MV-4-11 (cell line): ENCODE measurements at places on chromosomes 6 and 20.
A peak's percentile ranks its signal among the peaks of the same experiment; 100 is the strongest.

DNA sequence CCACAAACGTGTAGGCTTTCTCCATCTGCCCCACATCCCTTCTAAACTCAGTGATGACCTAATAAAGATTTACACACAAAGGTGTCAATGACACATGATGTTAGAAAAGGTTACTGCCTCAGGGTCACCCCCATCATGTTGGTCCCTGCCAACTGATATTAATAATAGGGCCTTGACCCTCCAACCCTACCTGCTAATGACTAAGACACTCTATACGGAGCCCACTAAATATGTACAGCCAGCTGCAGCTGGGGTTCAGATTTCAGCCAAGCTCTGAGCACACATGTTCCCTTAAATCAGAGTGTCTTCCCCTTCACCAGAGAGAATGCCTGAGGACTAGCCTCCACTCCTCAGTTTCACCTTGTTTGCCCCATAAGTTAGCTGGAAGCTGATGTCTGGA is 67.4 kb upstream of the SNRPB2 start:
- no peak for DNase-seq

DNA sequence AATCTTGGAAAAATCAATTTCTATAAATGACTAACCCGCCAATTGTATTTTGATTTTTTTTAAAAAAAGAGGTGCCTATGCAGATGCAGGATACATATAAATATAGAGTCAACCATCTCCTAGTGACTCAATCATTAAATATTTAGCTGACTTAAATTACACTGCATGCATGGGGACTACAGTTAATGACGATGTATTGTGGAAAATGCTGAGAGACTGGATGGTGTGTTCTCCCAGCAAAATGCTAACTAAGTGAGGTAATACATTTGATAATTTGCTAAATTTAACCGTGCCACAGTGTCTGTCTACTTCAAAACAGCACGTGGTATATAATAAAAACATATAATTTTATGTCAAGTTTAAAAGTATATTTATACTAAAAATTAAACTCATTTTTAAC is 341.6 kb downstream of the PRKN start:
- no peak for DNase-seq

- peak; percentile 33 for DNase-seq
These were observed 5.3 kb downstream of the ANKRD6 start for GRCh38 chr6:89438248-89438647.

DNA sequence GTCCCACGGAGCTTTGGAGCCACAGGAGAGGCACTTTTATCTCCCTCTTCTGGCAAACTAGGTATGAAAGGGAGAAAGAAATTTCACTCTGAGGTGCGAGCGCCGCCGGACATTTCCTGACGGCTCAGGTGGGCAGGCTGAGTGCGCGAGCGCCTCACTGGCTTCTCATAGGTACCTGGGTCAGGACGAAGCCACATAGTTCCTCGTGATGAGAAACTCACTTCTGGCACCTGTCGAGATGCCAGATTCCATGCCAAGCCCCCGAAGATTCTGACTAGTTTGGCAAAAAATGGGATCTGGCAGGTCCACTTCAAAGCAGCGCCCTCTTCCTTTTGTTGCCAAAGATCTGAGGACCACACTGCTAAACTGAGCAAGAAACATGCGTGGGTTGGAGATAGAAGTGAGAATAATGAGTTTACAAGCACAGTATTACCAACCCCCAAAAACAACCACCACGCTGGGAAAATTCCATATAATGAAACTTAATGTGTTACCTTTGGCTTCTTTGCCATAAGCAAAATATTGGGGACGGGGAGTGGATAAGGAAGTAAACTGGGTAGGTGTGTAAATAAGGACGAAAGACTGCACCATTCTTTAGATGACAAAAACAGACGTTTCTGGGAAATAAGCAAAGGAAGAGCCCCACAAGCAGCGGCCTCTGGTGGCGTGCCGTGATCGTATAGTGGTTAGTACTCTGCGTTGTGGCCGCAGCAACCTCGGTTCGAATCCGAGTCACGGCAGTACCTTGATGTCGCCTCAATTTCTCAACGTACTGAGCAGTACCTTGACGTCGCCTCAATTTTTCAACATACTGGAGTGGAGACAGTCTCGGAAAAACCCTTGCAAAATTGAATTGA is 89.8 kb upstream of the PRSS16 start:
- peak; percentile 76 for DNase-seq

- no peak for DNase-seq
These were observed 1.9 kb downstream of the CALHM5 start for GRCh38 chr6:116513224-116513875.

DNA sequence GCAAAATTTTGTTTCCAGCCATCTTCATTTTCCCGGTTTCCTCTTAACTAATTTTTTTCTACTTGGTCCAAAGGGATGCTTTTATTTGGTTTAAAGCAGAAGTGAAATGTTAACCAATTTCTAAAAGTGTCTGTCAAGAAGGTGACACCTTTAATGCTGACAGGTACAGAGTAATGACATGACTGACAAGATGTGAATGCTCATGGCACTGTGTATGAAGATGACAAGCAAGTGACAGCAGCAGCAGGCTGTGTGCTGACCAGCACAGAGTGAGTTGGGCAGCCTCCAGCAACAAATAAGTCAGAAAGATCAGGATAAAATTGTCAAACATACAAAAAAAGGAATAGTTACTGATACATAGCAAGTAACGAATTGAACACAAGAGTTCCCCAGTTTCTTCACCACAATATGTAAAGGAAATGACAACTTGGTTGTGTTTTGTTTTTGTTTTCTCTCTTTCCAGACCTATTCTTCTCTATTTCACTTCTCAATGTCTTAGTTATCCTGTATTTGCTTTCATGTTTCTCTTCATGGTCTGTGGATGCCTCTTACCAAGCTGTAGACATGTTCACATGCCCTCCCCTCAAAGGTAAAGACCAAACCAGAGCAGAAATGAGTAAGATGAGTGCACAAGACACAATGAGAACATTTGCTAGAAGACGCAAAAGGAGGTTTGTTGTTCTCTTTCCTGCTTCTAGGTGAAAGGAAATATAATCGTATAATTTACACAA is 174.9 kb downstream of the FRK start:
- no peak for DNase-seq

GRCh38 chr20:13723011-13723410 is 61.7 kb downstream of the ESF1 start:
- DNase-seq = peak; percentile 97

GRCh38 chr20:22512911-22513489 is 71.4 kb downstream of the FOXA2 start:
- no peak for DNase-seq

GRCh38 chr20:10924644-10925201 is 250.9 kb upstream of the JAG1 start:
- no peak for DNase-seq

DNA sequence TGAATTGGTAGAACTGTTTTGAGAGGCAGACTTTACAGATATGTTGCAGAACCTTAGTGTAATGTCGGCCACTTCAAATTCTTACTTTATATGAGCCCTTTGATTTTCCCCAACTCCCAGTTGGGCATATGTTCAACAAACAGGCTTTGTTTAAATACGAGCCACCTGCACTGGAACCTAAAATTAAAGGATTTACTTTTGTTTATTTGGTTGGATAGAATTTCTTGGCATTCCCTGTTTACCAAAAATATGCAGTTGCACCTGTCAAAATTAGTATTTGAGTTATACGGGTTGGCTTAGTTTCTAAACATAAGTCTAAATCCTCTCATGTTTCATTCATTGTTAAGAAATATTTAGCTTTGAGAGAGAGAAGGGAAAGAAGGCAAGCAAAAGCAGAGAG is 2.4 kb upstream of the GLYATL3 start:
- DNase-seq = no peak

DNA sequence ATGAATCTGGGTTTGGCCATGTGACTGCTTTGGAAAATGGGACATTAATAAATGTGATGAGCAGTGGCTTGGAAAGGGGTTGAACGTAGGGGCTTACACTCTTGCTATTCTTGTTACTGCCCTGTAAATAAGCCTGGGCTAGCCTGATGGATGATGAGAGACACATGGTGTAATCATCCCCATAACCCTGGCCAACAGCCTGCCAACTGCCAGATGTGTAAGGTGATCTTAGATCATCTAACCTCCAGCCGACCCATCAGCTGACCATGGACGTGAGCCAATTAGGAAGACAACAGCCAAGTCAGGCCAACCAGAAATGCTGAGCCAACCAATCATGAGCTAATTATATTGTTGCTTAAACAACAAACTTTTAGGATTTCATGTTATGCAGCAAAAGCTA is 25.2 kb downstream of the FBXO30 start:
- no peak for DNase-seq

GRCh38 chr6:83518816-83519480 is 6.6 kb downstream of the PRSS35 start:
- DNase-seq = no peak

GRCh38 chr6:2019051-2019450 is 226.4 kb downstream of the GMDS start:
- no peak for DNase-seq

DNA sequence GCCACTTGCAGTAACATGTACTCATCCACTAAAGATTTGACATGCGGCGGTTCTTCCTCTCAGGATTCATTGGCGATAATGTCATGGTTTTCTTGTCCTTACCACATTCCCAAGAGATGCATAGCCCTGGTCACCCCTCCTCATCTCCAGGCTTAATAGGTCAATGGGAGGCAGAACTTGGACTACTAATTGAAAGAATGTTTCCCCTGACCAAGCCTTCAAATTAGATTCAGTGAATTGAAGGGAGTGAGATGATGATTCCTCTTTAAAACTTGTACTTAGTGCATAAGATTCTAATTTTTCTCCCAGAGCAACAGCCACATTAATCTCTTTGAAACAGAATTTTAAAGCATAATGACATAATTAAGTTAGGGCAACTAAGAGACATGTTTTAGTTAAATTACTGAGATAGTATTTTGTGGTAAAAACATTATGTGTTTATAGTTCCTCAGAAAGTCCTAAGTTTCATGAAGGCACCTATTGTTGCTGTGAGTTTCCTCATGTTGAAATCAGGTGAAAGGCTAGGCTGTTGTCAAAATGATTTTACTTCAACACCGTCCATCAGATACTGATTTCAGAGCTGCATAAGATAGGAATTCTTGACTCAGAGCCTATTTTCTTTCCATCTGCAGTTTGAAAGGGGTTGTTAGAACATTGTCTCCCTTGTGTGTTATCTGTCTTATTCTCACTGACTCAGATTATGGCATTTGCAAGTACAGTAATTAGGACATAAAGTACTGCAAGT is 48.5 kb downstream of the STK4 start:
- DNase-seq = no peak

DNA sequence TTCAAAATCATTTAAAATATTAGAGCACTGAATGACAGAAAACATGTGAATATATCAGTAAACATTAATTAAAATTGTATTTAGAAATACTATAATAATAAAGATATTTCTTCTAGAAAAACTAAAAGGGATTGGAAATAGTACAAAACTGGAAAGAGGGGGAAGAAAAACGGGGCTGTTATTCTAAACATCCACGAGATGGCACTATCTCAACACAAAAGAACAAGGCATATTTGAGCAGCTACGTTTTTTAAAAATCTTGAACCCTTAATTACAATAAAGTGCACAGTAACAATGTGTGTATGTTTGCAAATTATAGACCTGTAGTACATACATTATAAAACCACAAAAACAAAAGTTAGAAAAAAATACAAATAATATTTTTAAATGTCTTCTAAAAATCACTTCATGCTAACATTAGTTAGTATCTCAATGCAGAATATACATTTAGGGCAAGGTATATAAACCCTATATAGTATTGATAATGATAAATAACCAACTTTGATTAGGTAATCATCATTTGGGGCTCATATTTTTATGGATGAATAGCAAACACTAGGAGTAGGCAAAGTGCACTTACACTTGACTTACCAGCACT is 42.5 kb upstream of the PNISR start:
- DNase-seq = peak; percentile 6
